ENCODE measurements at places on chromosomes 7 and 10.

DNA sequence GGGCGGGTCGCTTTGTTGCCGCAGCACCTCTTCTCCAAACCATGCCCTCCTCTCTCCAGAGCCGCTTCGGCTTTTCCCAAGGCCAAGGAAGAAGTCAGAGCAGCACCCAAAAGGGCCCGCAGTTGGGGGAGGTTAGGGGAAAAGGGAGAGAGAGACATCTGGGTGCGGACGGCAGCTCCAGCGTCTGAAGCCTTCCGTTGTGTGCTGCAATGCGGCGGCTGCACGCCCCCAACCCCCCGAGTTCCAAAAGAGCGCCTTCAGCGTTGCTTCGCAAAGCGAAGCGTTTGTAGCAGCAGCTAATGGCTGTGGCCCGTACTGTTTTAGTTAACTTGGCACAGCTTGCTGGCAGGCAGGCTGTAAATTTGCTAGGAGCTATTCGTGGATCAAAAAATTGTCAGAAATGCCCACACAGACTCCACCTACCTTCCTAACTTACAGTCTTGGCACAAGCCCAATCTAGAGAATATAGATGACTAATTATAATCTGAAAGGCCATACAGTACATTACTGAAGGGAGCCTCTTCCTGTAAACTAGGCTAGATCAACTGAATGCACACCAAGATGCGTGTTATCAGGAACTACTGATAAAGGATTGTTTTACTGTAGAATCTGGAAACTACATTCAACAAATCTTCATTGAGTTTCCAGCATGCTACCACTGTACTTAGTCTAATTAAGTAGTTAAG, 1.1 kb upstream of the KBTBD2 start:
- DNase-seq, result no peak

DNA sequence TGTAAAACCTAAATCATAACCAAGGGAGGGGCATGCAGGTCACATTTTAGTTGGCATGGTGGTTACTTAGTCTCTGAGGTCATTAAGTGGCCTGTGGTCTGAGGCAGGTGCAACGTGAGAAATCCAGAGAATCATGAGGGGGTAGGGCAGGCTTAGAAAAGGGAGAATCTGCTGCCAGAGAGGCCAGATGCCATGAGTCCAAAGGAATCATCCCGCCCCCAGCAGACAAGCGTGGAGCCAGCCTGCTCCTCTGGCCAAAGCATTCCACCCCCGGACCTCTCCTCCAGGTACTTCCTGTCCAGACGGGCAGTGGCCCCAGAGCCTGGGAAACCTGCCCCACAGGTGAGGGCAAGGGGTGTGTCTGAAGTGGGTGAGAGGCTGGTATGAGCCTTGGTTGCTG, 196.4 kb upstream of the ZNF32 start:
- DNase-seq, result no peak

DNA sequence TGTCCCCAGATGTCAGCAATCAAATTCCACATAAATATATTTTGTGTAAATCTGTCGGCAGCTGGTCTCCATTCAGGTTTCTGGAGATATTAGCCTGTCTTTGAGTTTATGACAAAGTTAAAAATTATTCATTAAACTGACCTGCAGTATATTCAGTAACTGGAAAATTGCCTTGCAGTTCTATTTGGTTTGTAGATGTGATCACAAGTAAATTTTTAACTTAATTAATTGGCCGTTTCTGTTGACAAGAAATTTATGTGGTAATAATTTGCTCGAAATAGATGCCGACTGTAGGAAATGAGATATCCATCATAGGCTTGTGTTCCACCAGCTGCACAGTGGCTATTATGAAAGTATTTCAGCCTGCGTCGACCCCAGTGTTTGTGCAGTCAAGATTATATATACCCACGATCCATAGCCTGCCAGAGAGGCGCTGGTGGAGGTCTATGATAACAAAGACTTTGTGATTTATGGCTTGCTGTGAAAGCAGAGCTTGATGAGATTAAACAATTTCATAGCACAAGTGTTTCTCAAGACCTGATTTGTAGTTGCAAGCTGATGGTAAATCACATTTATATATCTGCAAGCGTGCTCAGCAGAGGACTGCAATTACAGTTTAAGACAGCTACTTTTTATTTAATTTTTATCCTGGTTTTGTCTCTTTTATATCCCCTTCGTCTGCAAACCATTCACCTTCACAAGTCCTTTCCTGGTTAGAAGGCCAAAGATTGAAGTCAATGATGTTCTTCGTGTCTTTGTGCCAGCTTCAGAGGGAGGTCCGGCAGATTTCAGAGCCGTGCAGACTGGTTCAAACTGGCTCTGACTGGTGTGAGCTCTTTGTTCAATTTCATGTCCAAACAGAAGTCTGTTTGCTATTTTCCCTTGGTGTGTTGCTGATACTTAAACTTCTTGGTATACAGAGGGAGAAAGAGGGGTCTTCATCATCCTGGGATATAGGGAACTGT, 850.9 kb downstream of the LRMDA start:
- no peak for DNase-seq

GRCh38 chr7:9698375-9698774, 1265.0 kb downstream of the NXPH1 start:
- DNase-seq, result no peak

DNA sequence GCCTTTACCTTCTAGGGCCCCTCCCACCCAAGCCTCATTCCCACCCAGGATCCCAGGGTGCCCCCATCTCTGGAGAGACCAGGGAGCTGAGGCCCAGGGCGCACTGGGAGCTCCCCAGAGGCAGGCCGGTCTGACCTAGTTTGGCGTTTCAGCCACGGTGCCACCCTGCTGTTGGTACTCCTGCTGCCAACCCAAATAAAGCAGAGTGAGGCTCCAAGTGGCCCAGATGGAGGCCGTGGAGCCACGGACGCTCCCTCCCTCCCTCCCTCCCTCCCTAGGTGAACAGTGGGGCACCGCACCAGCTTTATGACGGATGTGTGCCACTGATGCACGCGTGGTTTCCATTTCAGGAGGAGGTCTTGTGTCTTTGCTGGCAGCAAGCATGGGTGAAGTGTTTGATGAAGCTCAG, 1.8 kb downstream of the INPP5A start:
- no peak for DNase-seq

- DNase-seq, result no peak
Observed at GRCh38 chr10:51318399-51319172, 244.3 kb downstream of the PRKG1 start.

DNA sequence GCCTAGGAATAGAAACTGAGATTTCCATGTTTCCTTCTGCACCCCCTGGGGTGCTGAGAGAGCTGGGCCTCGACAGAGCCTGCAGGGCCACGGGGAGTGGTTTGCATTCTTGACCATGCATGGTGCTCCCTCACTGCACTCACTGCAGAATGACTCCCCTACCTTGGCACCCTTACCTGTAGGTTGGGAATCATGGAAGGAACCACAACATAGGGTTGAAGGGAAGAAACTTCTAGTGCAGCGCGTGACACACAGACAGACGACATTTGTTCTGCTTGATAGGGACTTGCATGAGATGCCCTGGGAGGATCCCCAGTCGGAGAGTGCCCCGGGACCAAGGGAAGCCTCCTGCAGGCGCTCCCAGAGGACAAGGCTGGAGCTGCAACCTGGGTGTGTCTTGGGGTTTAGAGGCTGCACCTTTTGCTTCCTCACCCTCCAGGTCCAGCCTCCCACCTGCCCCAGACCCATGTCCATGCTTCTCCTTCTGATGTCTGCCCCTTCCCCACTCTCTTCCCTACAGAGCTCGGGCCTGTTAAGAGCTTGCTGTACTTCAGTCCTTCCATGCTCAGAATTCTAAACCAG, 245.2 kb downstream of the ABCA13 start:
- DNase-seq, result no peak

GRCh38 chr7:53302496-53303246, 267.2 kb downstream of the POM121L12 start:
- DNase-seq, result no peak

DNA sequence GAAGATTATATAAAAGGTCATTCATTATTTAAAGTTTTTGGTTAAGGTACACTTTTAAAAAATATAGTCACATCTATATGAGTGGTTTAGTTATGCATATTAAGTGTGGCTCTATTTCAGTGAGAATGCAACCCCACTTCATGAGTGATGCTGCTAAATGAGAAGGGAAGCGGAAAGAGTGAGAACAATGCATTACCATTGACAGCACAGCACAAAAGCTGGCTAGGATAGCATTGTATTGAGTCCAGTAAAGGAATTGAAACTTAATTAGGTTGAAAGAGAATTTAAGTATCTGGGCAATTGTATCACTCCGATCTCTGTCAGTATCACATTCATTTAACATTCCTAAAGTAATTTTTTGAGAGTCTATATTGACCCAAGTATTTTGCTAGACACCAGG, 13.2 kb downstream of the POM121L12 start:
- DNase-seq, result no peak
